Stimulated activated CD4-positive, alpha-beta T cell treated with anti-CD3 and anti-CD28 coated beads, Interleukin-4, amount 100 ng/mL, for 48 hours (primary cell): ENCODE measurements at places on chromosomes 7 and 10.

GRCh38 chr10:31253237-31253636, 65.8 kb upstream of the ZEB1 start:
- DNase-seq, result no peak

- no peak for DNase-seq
These were observed 217.7 kb upstream of the AOAH start for GRCh38 chr7:36942025-36942424.

DNA sequence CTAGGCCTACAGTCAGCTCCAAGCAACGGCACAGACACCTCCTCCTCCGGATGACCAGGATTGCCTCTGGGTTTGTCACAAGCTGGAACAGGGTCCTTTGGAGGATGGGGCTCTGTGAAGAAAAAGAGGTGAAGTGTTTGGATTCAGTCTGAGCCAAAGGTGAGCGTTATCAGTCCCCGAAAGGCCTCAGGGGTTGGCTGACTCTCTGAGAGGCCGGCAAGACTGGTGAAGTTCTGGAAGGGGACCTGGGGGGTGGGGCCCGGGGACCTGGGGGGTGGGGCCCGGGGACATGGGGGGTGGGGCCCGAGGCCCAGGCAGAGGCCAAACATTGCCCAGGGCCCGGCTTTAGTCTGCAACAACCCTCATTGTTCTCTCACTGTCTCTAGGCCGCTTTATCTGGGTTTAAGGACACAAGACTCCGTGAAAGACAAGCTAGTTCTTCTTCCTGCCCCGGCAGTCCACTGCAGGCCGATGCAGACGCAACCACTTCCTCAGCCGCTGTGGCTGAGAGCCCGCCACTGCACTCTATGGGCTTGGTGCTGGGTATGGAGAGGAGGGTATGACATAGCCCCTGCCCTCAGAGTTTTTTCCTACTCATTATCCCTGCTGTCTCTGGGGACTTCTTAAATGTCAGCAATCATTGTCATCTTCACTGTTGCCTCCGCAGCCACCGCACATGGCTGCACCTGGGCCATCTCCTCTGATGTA, 27.4 kb upstream of the PSAP start:
- DNase-seq, result no peak

DNA sequence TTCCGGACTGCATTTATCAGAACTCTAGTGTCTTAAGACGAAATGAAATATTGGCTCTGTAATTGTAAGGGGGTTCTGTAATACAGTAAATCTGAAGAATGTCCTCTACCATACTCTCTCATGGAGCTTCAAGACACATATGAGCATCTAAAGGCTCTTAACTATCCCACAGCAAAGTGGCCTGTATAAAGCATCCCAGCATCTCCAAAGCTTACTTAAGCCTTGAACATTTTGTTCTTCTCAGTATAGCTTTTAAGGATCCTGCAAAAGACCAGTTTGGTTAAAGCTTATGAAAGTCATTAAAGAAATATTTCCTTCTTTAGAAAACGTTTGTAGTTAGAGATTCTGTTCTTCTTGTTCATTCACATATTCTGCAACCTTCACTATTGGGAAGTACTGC, 75.1 kb downstream of the HGF start:
- DNase-seq, result no peak

GRCh38 chr10:122854648-122855047, 9.0 kb upstream of the CUZD1 start:
- no peak for DNase-seq

GRCh38 chr7:33334349-33334748, 205.0 kb downstream of the BBS9 start:
- DNase-seq, result no peak

- DNase-seq, result peak; percentile 48
These were observed 645 bp downstream of the SLC26A4 start for GRCh38 chr7:107661081-107661864.

- no peak for DNase-seq
These were observed 13.9 kb downstream of the EIF4H start for GRCh38 chr7:74187915-74188675.

DNA sequence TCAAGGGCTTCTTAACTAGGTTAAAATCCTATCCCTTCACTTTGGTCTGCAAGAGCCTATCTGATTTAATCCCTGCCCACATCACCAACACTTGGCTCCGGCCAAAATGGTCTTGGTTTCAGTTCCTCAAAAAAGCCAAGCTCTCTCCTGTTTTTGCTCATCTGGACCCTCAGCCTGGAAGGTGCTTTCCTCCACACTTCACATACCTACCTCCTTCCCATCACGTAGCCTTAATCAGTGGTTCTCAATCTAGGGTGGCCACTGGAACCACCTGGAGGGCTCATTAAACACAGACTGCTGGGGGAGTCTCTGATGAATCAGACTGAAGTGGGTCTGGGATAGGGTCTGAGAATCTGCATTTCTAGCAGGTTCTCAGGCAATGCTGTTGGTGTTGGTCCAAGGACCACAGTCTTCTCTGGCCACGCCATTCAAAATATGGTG, 227.0 kb upstream of the AOAH start:
- no peak for DNase-seq

GRCh38 chr7:142739923-142740492, 9.3 kb upstream of the PRSS1 start:
- no peak for DNase-seq

GRCh38 chr10:49488056-49488717, 50.7 kb downstream of the ERCC6 start:
- DNase-seq, result no peak

DNA sequence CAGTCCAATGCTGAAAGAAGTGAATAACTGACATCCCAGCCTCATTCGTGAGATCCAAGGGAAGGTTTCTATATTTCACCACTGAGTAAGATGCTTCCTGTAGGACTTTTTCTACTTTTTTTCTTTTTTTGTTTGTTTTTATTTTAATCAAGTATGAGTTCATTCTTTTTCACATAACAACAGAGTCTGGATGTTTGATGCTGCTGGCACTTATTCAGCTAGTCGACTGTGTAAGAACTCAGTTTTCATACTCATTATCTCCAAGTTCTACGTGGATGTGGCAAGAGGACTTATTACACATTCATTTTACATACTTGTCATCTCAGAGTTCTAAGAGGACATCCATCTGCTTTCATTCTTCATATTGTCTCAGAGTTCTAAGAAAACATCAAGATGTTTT, 86.9 kb downstream of the CPXM2 start:
- no peak for DNase-seq

DNA sequence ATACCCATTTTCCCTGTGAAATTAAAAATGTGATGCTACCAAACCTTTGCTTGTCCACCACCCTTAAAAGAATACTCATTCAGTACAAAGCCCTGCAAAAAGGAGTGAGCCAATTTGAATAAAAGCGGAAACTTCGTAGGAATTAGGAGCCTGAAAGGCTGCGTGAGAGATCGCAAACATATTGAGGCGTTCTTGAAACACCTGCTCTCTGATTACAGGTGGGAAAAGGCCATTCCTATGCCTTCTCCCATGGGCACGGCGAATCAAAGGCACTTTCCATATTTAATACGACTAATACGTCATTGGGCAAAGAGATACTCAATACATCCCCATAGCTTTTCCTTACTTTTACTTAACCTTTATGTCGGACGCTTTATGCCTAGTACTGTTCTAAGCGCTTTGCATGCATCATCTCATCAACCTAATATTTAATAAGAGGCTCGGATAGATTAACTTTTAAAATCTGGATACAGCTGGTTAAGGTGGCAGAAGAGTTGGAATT, 30.9 kb upstream of the KMT2E start:
- DNase-seq, result no peak

DNA sequence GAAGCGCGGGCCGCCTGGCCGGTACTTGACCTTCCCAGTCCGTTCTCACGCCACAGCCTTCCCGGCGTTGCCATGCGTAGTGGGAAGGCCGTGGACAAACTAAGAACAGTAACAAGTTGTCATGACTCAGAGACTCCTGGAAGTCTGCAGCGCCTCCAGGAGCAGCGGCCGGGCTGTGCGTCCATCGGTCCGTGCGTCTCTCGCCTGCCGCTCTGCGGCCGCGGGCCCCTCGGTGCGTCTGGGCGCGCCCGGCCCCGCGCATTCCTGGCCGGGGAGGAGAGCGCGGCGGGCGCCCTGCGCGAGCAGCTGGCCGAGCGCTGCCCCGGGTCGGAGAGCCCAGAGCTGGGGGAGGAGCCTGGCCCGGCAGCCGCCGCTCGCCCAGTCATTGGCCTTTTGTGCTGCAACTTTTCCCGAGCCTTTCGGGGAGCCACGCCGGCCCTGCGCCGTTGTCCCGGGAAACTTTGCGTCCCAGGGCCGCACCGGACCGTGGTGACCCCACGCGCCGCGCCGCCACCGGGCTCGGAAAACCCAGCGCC, 123.7 kb downstream of the TACC2 start:
- no peak for DNase-seq
